HT1080 (cell line): ENCODE measurements at places on chromosomes 16 and 17. TPM values are rescaled to one million over a fixed set of nuclear protein-coding genes. Genes with fewer than 3 reads are reported as not detected.

DNA sequence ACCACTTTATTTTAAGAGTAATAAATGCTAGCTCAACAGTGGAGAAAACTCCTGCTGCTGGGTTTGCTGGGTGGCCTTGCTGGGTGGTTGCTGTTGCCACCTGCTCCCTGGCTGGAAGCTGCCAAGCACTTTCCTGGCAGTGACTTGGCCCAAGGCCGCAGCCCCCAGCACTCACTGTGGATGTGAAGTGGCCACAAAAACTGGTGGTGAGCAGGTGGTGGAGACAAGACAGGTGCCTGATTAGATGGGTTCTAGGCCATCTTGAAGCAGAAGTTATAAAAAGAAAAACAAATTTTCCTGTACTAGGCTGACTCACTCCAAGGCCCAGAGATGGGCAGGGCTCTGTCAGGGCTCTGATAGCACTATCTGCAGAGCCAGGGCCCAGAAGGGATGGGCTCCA, 224.7 kb upstream of the NLRP1 start:
- DNase-seq = no peak

DNA sequence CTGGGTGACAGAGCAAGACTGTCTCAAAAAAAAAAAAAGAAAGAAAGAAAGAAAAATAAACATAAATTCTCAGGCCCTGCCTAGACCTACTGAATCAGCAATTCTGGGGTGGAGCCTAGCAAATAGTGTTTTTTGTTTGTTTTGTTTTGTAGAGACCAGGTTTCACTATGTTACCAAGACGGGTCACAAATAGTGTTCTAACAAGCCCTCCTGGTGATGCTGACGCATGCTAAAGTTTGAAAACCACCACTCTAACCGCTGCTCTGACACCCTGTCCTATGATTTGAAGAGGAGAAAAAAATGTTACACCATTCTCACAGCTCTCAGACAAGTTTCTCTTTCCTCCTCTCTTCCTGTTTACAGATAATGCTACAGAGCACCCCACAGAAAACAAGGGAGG, 1.5 kb downstream of the MRPL10 start:
- DNase-seq = no peak

Gene LGALS9B
- total RNA-seq = not detected in 2 replicates

DNA sequence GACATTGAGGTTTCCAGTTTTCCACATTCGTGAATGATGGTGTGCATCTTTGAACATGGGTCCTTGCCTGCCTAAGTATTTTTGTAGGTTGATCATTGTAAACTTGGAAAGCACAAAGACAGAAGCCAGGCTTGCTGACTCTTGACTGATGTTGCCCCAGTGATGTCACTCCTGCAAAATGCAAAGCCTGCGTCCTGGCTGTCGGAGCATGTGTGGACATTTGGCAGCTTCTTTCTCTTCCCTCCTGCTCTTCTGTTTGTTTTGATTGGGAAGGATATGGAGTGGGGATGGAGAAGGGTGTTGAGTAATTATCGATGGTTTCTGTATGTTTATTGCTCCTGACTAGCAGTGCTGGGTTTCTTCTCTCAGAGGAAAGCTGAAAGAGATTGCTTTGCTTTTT, 3.2 kb downstream of the NDE1 start:
- no peak for DNase-seq

DNA sequence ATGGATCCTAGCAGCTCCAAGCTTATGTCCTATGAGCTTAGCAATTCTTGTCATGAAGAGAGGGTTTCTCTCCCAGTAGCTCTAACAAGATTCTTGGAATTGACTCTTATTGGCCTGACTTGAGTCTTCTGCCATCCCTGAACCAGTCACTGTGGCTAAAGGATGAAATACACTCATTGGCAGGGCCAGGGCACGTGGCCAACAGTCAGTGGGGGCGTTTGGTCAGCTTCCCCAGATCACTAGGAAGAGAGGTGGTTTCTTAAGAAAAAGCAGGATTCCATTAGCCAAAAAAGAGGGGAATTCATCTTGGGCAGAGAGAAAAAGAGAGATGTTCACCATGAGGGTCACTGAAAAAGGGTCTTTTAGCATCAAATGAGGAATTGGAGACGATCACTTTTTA, 363.2 kb downstream of the SNX29 start:
- peak; percentile 55 for DNase-seq

GRCh38 chr17:30082773-30083172, 33.8 kb upstream of the NSRP1 start:
- DNase-seq = no peak

- DNase-seq = no peak
Observed at GRCh38 chr16:10938321-10938720, 3.9 kb downstream of the DEXI start.

DNA sequence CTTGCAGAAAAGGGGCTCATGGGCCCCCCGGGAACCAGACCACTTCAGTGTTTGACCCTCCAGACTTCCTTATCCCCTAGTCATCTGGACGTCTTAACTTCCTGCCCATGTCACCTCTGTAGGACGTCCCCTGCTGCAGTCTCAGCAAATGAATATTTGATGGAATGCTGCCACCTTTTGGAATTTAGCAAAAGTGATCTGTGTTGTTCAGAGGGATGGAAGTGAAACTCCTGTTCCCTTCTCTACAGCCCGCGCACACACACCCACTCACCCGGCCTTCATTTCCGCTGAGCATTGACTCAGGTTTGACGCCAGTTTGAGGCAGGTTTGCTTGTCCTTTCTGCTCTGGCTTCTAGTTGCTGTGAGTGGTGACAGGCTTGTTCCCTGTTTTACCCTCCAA, 507.2 kb upstream of the EEF2KMT start:
- DNase-seq = peak; percentile 58

- no peak for DNase-seq
Observed at GRCh38 chr17:59028328-59028727, 78.4 kb downstream of the TRIM37 start.

Gene PERCC1
- total RNA-seq = not detected in 2 replicates

GRCh38 chr17:64063766-64064224, 43.4 kb upstream of the ICAM2 start:
- peak; percentile 18 for DNase-seq

DNA sequence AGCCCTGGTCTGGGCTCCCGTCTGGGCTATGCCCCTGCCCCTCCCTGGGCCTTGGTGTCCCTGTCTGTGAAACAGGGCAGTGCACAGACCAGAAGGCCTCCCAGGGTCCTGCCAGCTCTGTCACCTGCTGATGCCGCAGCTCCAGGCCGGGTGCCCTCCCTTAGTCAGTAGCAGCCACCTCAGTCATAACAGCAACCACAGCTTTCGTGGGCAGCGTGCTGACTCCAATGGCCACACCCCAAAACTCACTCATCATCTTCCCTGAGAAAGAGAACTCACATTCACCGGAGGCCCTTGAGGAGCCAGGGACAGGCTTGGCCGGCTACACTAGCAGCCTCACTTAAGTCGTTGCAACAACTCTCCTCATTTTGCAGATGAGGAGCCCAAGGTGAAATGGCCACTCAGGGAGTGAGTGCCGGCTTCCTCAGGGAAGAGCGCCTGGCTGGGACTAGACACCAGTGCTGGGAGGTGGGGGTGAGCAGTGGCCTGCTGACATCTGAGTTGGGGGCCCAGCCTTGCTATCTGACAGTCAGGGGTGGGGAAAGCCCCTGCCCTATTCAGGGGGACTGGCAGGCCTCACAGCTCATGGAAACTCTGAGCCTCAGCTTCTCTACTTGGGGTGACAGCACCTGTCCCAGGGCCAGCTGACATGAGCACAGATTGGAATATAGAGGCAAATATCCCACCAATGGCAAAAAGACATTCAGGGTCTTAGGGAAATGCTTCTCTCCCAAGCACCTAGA, 22.6 kb downstream of the SLC5A10 start:
- no peak for DNase-seq

DNA sequence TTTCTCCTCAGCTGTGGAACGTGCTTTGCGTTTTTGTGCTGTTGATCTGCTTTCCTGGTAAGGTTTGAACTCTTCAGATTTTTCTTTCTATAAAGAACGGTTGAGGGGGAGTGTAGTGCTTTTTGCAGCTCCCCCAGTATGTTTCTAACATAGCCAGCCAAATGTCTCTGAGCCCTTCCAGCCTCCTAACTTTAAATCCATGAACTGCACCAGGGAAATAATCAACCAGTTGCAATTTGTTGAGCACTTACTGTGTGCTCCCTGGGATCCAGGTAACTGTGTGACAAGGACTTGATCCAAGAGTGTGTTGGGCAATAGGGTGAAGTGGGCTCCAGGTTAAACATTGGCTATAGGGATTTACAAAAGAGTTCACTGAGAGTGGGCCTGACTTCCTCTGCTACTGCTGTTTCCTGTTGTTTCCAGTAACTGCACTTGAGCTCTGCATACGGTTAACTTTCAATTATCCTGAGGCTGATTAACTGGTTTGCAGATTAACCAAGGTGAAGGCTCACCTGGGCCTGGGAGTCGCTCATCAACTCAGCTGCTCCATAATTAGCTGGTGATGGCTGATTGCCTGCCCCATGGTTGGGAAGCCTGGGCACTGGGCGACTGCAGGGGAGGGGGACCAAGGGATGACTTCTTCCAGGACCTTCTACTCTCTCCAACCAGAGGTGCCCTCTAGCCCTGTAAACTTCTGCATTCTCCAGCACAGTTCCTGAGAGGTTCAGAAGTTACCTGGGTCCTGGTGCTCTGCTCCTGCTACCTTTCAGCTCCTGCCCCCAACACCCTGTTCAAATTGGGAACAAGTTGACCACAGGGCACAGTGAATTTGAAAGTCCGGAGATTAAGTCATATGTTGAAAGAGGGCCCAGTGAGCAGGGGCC, 19.5 kb downstream of the HLF start:
- no peak for DNase-seq

- DNase-seq = no peak
Observed at GRCh38 chr16:324451-325334, 27.8 kb downstream of the AXIN1 start.

Gene KCNAB3
- 1.8 and 3.5 TPM in 2 replicates for total RNA-seq

GRCh38 chr17:40314584-40314956, 5.6 kb downstream of the RARA start:
- peak; percentile 97 for DNase-seq

- peak; percentile 10 for DNase-seq
Observed at GRCh38 chr16:48383877-48384519, 1.2 kb downstream of the SIAH1 start.

DNA sequence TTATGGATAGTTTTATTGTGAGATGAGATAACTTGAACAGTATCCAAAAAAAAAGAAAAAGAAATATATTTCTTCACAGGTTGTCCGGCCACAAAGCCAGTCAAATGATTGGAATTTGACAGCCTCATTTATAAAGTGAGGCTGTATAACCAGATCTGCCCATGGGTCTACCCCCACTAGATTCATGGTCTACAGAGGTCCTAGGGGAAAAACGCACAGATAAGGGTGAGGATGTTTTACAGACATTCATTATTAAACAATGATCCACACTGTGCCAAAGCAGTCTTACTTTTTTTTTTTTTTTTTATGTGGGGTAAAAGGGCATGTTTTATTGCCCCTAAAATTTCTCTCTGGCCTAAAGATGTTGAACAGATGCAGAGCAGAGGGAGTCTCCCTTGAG, 1503.0 kb upstream of the CDH8 start:
- DNase-seq = no peak

- DNase-seq = peak; percentile 99
Observed at GRCh38 chr17:40596261-40596919, 31.1 kb upstream of the CCR7 start.

- no peak for DNase-seq
Observed at GRCh38 chr17:14776791-14777190, 475.9 kb downstream of the HS3ST3B1 start.

GRCh38 chr16:1938316-1938715, 4.7 kb downstream of the MSRB1 start:
- no peak for DNase-seq

DNA sequence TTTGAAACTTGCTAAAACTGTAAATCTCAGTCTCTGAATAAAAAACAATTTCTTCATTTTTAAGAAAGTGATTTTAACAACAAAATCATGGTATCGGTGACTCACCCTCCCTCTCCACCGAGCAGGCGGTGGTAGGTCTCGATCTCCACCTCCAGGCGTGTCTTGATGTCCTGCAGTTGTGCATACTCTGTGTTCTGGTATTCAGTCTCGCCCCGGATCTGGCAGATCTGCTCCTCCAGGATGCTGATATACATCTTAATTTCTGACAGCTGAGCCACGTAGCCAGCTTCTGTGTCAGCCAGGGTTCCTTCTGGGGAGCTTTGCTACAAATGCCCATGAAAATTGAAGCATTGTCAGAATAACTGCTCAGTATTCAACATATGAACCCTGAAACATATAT, 15.4 kb upstream of the KRT24 start:
- no peak for DNase-seq

Gene CTRB1
- total RNA-seq = not detected in 2 replicates

Gene HS3ST2
- total RNA-seq = not detected in 2 replicates

DNA sequence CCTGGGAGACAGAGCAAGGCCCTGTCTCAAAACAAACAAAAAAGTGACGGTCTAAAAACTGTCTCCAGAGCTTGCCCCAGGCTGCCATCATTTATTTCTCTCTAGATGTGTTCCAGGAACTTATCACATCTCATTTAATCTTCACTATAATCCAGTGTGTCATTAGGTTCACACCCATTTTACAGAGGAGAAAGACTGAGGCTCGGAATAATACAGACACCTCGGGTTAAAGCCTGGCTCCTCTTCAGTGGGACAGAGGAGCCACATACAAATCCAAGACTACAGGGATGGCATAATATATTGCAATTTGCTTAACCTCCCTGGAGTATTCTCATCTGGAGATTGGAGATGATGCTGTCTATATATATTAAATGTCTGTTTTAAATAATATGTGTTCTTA, 5.9 kb downstream of the PDILT start:
- no peak for DNase-seq

Gene TP53TG3D
- total RNA-seq = 1.1 and 2.0 TPM in 2 replicates

DNA sequence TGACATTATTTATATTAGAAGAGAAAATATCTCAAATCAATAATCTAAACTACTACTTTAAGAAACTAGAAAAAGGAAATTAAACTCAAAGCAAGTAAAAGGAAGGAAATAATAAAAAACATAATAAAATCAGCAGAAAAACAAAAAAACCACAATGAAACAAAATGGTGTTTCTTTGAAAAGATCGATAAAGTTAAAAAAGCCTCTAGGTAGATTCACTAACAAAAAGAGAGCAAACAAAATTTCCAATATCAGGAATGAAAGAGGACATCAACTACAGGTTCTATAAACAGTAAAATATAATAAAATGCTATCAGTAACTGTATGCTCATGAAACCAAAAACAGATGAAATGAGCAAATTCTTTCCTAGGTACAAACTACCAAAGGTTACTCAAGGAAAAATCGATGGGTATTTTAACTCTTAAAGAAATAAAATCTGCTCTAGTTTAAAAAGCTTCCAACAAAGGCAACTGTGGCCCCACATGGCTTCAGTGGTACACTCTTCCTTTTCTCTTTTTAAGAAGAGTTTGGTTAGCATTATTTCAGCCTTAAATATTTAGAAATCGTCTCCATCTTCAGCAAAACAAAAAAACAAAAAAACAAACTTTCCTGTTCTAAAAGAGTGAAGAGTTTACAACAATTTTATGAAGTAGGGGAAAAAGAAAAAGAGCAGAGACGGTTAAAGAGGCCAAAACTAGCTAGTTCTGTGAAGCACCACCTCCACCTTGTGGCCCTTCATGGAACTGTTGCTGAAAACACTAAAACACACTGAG, 102.2 kb downstream of the TRIM37 start:
- peak; percentile 46 for DNase-seq

Gene NACA2
- total RNA-seq = 0.13 TPM in 1 of 2 replicates, not detected in the other

GRCh38 chr16:11793840-11794239, 3.2 kb downstream of the ZC3H7A start:
- no peak for DNase-seq
